Ascending aorta (tissue), 2 donors: ENCODE measurements at places on chromosomes 4 and X.
A peak's percentile ranks its signal among the peaks of the same experiment; 100 is the strongest.

- no peak for DNase-seq
Observed at GRCh38 chr4:61199873-61200186, 296 bp upstream of the ADGRL3 start.

DNA sequence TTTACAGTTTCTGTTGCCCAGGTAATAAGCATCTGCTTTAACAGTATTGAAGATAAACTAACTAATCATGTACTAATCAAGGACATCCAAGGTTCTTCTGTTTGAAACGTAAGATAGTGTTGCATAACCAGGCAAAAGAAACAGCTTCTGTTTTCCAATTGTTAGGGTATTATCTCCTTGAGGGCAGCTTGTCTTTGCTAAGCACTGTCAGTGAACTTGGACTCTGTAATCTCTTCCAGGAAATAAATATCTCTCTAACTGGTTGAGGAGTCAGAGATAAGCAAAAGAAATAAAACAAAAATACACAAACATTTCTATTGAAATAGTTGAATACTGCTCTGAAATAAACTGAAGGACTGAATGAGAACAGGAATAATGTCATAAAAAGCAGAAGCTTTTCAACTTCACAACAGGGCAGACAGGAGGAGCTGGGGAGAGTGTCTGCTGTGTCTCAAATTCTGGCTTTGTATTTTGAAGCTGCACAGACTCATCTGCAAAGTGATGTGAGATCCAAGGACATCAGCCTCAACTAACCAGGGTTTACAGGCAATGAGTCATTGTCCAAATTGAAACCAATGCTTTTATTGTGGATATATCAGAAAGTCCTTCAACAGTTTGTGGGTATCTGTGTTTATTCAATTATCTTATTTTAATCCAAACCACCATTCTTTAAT is 1253.0 kb upstream of the PCDH7 start:
- DNase-seq: no peak

DNA sequence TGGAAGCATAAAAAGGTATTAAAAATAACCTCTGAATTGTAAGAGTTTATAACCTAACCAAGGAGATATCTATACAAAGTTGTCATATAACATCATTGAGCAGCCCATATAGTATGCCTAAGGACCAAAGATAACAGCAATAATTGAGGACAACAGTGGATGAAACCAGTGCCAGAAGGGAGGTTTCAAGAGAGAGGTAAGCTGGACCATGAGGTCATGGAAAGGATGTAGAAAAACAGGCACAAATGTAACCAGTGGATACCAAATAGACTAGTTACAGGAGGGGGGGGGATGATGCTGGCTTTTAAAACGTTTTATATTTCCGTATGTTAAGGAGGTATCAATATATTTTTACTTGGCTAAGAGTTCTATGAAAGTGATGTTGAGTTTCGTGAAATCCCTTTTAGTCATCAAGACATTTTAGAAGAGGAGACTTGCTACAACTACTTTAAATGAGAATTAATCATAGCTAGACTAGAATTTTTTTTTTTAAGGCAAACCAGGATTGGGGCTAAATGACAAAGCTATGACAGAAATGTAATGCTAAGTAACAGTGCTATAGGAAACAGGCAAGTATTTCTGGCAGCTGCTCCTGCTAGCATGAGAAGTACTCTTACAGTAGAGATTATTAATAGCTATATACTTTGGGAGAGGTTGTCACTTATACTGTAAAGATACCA is 161.1 kb downstream of the FBXW7 start:
- DNase-seq: no peak

GRCh38 chrX:1483843-1484637 is 31.3 kb upstream of the ASMTL start:
- DNase-seq: peak; percentile 33

- no peak for DNase-seq
Observed at GRCh38 chr4:107780665-107781064, 44.1 kb upstream of the SGMS2 start.

DNA sequence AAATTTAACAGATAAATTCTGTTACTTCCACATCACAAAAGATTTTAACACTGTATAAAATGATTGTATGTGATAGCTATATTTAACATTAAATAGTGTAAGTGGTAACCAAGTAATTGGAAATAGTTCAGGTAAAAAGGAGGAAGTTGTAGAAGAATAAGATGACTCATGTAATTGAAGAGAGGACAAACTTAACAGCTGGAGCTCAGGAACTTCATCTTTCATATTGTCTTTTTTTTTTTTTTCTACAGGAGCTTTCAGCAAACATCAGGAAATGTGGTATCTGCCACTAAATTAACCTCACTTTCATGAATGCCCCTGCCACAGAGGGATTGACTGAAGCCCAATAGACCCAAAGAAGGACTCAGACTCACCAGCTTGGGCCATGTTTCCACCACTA is 188.4 kb upstream of the VEGFC start:
- DNase-seq: no peak

GRCh38 chr4:4758681-4759080 is 100.8 kb upstream of the MSX1 start:
- no peak for DNase-seq

DNA sequence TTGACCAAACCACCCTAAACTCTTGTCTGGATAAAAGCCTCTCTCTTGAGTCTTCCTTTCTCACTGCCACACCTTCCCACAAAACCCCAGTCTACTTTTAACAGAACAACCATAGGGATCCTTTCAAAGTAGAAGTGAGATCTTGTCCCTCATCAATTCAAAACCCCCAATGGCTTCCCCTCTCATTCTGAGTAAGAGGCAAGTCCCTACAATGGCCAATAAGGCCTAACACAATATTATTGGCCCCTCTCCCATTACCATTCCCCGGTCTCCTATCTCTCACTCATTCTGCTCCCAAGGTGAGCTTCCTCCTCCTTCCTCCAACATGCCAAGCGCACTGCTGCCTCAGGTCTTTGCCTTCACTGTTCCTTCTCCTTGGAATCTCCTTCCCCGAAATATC is 57.1 kb downstream of the REELD1 start:
- no peak for DNase-seq

DNA sequence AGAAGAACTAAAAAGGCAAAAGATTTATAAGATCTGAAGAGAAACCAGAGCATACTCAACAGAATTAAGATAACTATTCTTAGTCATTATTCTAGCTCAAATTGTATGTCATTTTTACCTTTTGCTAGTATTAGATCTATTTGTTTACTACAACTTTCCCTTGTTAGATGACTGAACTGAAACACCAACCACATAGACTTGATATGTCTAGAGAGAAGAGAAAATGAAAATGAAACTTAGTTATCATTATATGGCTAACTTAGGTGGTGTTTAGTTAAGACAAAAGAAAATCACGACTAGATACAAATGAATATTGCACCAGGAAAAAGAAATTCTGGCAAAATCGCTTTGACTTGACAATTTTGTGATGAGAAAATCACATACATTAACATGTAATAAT is 690.8 kb downstream of the PCDH18 start:
- DNase-seq: no peak

GRCh38 chr4:77418333-77418732 is 187.3 kb upstream of the CXCL13 start:
- DNase-seq: no peak

DNA sequence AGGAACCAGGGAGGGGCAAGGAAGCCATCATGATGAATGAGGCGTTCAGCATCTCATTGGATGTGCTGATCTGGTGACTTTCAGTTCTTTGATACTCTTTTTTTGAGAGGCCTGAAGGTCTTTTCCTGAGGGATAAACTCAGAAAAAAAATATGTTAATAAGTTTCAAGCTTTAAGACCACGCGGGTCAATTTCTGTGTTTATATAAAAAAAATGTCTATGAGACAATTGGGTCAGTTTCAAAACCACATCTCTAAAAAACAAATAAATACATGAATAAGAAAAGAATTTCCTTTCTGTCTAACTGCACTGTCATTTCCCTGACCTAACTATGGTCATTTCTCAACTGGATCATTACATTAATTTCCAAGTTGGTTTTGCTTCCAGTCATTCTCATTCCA is 62.6 kb downstream of the TRIML1 start:
- no peak for DNase-seq

- no peak for DNase-seq
Observed at GRCh38 chrX:50495616-50496015, 25.0 kb upstream of the DGKK start.

DNA sequence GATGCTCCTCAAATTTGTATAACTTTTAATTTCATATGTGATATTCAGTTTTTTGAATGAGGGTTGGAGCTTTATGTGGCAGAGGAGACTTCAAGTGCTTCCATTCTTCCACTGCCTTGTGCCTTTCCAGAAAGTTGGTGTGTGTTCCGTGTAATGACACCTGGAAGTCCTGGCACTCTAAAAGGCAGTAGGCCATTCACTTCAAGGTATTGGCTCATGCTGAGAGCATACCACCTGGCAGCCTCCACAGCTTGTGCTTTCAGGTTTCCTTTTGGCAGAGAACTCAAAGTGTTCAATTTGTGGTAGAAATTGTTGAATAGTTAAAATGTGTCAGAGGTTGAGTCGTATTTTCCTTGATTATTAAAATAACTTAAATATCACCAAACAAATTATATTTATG is 49.6 kb downstream of the GRIA2 start:
- no peak for DNase-seq

GRCh38 chr4:108644237-108644636 is 6.2 kb upstream of the OSTC start:
- DNase-seq: no peak

- DNase-seq: no peak
Observed at GRCh38 chr4:146285037-146285436, 70.7 kb downstream of the REELD1 start.

DNA sequence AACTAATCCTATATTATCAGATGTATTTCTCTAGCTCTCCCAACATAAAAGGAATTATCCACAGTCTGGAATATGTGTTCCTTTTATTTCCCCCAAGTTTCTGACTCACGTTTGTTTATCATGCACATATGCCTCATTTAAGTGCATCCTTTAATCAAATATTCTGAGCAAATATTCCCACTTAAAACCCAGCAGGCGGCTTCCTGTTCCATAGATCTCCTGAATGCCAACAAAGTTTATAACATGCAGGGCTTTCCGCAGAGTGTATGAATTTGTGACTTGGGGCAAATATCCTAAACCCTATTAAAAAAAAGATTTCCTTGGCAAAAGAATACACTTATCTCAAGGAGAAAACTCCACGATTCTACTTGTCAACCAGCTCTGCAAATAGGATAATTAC is 16.9 kb downstream of the GLRA2 start:
- no peak for DNase-seq

DNA sequence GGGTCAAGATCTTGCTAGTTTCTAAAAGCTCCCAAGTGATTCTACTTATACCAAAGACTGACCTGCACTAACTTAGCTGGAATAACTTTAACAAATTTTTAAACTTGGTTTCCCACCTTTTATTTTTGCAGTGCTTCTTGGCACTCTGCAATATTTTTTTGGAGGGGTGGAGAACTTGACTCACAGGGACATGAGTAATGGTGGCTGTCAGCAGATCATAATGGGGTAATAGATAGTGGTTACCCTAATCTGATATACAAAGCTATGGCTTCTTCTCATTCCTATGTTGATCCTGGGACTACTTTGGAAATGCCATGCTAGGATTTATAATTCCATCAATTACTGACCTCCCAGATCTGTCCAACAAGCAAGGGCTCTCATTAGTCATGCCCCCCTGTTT is 295.7 kb downstream of the GPAT3 start:
- DNase-seq: no peak

DNA sequence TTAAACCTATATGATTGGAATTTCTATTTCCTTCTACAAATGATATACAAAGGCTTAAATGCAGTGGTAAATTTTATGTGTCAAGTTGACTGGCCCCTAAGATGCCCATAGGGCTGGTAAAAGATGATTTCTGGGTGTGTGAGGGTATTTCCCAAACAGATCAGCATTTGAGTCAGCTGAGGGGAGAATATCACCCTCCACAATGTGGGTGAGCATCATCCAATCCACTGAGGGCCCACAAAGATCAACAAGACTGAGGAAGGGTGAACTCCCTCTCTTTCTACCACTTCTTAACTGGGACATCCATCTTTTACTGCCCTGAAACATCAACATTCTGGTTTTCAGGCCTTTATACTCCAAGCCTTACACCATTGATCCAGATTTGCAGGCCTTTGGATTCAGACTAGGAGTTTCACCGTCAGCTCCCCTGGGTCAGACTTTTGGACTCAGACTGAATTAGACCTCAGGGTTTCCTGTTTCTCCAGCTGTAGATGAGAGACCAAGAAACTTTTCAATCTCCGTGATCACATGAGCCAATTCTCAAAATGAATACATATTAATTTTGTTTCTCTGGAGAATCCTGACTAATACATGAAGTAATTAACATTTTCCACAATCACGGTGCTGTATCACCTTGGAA is 1020.7 kb upstream of the SLIT2 start:
- no peak for DNase-seq

- DNase-seq: no peak
Observed at GRCh38 chr4:44320833-44321232, 127.8 kb downstream of the KCTD8 start.

GRCh38 chr4:114041117-114041475 is 61.6 kb upstream of the ARSJ start:
- DNase-seq: no peak

DNA sequence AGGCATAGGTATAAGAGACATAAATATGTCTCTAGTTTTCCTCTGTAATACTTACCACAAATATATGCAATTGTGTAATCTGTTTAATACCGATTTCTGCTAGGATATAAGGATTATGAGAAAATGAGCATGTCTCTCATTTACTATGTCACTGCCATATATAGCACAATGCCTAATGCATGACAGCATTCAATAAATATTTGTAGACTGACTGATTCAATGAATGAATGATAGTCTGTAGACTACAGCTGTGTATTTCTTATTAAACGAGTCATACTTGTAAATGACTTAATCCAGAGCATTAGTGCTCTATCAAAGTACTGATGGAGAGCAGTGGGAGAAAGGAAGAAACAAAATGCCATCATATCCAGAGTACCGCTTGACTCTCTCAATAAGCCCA is 175.6 kb downstream of the PPP3CA start:
- DNase-seq: no peak

DNA sequence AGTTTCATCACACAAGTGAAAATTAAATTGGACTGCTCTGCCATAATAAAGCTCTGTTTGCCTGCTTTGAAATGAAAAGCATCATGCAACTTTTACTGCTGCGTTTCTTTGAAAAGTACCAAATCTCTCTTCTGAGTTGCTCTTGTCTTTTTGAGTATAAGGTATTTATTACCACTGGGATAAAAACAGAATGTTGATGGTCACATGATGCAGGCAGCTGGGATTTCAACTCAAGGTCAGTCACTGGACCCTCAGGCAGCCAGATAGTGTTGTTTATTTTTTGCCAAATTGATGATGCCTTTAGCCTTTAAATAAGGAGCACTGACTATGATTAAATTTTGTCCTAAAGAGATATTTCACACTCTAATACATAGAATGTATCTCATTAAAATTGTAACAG is 32.7 kb downstream of the DMD start:
- DNase-seq: no peak

DNA sequence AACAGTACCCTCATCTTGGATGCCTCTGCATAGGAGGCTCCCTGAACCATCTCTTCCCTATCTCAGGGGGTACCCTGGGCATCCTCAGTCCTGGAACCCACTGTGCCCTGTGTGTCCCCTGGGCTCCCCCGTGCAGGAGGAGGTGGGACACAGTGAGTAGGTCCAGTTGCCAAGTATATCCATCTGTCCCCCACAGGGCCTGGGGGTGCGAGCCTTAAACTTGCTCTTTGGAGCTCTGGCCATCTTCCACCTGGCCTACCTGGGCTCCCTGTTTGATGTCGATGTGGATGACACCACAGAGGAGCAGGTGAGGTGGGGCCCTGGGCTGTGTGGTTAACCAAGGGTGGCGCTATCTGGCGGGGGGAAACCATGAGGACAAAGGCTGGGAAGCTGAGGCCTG is 4.6 kb upstream of the EBP start:
- DNase-seq: no peak

- no peak for DNase-seq
Observed at GRCh38 chrX:119783026-119783425, 8.4 kb downstream of the RPL39 start.
